MCF 10A (cell line): ENCODE measurements at places on chromosomes 5 and 9. TPM values are rescaled to one million over a fixed set of nuclear protein-coding genes. Genes with fewer than 3 reads are reported as not detected.

DNA sequence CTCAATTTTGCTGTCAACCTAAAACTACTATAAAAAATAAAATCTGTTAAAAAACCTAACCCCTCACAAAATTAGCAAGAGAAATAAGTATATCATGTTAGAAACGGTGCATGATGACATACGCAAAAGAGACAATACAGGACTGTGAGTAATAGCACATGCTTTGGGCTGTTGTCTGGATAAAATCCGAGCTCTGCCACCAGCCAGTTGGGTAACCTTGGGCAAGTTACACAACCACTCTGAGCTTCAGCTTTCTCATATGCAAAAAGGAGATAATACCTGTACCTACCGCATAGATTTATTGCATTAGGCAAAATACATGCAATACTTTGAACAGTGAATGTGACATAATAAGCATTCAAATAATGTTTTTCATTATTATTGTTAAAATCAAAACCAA is 481.7 kb downstream of the TLE1 start:
- DNase-seq = peak; percentile 83

GRCh38 chr5:132770476-132771159 is 6.4 kb downstream of the SEPTIN8 start:
- no peak for DNase-seq

GRCh38 chr9:112093870-112094216 is 81.3 kb downstream of the SUSD1 start:
- DNase-seq = no peak

GRCh38 chr5:132397224-132397623 is 27.7 kb downstream of the SLC22A5 start:
- DNase-seq = no peak

GRCh38 chr9:22035591-22036011 is 26.5 kb upstream of the CDKN2B start:
- no peak for DNase-seq

DNA sequence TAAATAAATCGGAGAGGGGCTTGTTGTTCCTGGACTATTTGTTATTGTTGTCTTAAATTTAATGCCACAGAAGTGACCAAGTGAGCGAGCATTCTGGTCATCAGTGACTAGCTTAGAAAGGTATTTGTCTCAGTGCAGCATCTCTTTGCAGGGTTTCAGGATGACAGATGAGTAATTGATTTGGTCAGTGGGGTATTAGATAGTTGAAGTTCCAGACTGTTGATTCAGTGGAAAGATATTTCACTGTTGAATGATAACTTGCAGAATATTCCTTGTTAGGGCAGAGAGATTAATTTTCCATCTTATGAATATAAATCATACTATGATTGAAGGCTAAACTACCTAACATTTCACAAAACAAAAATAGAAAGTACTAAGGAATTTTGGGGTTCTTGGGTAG is 122.4 kb downstream of the TRIO start:
- peak; percentile 54 for DNase-seq

- DNase-seq = peak; percentile 34
Observed at GRCh38 chr9:34374905-34375552, 1.7 kb downstream of the MYORG start.

GRCh38 chr9:105157171-105157583 is 87.3 kb upstream of the SLC44A1 start:
- DNase-seq = peak; percentile 67

GRCh38 chr5:133294380-133294779 is 242.6 kb downstream of the HSPA4 start:
- DNase-seq = no peak

- DNase-seq = peak; percentile 77
Observed at GRCh38 chr5:14105718-14106410, 37.3 kb upstream of the TRIO start.

GRCh38 chr5:140258016-140258415 is 44.9 kb downstream of the PFDN1 start:
- no peak for DNase-seq

DNA sequence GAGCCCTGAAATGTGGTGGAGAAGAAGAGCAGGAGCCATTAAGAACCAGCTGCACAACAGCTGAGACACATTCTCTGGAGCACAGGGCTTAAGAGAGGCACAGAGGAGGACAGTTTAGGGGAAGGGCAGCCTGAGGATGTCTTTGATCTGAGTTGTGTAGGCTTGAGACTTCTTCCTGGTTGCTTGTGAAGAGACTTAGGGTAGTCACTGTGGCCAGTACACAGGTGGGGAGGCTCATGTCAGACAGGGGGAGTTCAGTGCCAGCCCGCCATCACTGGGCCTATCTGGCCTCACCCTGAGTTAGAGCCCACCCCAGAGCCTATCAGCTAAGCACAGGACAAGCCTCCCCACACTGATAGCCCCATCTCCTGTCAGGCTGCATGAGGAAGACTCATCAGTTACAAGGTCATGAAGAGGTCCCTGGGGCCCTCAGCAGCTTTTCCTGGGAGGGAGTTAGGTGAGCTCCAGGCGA is 19.8 kb downstream of the SLC22A4 start:
- DNase-seq = no peak

GRCh38 chr9:77975036-77975435 is 56.6 kb downstream of the GNAQ start:
- no peak for DNase-seq

DNA sequence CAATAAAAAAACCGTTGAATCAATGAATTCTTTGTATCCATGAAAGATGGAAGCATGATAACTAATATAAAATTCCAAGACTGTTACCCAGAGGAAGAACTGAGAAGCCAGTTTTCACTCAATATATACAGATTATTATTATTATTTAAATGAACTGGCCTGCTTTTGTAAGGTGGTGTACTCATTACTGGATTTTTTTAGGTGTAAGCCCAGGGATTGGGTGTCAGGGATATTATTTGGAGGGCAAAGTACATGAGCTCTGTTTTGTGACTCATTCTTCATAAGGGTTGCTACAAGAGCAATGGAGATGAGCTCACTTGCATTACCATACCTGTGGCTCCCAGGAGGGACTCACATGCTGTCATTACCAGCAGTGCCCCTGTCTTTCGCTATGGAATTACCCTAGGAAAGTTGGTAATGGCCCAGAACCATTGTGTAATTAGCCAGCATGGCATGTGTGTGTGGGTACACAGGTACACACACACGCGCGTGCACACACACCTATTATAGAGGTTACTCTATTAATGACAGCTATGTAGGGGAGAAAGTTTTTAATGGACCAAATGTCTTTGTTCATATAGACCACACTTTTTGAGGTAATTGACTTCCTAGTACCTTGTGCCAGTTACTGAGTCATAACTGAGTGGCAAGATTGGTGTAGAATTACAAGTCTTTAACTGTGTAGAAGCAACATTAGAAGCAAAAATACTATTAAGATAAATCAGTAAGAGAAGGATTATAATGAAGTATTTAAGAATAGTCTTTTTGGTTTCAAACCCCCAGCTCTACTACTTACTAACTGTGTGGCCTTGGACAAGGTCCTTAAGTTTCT is 143.4 kb downstream of the GDNF start:
- peak; percentile 74 for DNase-seq

DNA sequence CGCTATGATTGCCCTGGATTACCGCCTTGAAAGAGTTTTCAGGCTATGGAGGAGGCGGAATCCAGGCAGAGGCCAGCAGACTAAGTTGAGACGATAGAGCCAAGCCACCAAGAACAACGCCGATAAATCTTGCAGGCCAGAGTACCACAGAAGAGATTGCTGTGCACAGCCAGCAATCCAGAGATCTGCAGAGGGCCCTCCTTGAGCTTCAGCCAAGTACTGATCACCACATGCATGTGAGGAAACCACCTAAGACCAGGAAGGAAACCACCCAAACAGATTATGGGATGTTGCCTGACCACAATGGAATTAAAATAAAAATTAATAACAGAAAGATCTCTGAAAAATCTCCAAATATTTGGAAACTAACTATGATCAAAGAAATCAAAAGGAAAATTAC is 74.9 kb downstream of the GCNT4 start:
- DNase-seq = no peak

GRCh38 chr5:10355071-10355889 is 1.8 kb downstream of the MARCHF6 start:
- peak; percentile 52 for DNase-seq

DNA sequence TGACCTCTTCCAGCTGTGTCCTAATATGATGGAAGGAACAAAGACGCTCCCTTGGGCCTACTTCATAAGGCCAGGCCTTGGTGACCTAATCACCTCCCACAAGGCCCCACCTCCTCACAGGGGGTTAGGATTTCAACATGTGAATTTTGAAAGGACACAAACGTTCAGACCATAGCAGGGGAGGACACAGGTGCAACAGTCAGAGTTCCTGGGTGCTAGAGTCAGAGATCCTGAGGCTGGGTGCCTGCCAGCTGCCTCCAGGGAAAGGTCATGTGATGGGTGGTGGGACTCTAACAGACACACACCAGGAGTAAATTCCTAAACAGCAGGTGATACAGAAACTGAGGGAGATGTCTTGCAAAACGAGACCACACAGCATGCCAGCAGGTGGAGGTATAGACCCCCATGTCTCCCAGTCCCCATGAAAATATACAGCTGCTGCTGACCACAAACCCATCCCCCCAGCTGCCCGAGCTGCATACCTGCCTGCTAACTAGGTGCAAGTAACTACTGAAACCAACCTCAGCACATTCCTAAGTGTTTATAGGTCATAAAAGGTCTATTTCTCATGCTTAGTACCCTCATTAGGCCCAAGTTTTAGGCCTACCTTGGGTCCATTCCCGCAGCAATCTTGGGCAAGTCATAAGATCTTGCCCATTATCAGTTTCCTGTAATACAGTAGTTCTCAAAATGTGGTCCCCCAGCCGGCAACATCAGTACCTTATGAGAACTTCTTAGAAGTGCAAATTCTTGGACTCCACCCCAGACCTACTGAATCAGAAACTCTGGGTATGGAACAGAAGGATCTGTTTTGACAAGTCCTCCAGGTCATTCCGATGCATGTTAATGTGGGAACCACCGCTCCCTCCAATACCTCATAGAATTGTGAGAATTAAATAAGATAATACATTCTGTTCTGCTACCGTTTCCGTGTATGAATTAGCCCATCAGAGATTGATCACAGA is 245.3 kb downstream of the ENC1 start:
- DNase-seq = peak; percentile 86

- DNase-seq = peak; percentile 93
Observed at GRCh38 chr9:91131433-91131839, 230.3 kb downstream of the AUH start.

DNA sequence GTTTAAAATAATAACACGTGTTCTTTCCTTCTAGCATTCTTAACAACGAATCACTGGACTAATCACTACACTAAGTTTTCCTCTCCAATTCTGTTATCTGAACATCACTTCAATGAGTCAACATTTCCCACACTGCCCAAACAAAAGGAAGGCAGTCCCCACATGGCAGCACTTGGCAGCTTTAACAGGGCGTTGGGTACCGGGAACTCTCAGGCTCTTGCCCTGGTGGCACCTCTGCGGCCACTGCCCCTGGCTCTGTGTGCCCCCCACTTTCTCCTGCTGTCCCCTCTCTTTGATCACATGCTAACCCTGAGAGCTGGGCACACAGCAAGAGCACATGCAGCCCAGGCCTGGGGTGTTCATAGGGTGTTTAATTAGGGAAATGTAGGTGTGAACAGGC is 15.7 kb downstream of the SLC6A3 start:
- no peak for DNase-seq

DNA sequence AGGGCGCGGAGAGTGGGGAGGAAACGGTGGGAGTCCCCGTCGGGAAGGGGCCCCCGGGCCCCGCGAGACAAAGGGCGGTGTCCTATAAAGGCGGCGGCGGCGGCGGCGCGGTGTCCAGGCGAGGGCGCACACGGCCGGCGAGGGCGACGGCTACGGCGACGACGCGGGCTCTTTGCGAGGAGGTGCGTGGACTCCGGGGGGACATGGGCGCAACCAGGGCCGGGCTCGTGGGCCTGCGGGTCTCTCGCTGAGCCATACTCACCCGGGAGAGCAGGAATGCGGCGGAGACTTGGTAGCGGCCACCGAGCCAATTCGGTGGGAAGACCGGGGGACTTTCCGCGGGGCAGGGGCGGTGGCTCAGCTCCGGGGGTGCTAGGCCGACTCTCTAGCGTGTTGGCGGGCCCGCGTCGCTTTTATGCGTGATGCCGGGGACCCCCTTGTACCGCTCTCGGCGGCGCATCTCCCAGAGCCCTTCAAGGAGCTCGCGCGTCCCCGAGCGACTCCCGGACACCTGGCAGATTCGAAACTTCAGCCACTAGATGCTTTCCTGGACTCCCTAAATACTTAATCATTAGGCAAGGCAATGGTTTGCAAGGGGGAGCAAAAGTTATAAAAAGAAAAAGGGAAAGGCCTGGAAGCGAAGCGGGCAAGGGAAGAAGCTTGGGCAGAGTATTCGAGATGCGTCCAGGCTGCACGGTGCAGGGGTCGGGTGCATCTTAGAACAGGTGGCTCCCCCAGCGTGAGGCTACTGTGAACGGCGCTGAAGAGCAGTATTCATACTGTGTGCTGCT is 5.9 kb upstream of the TAL2 start:
- DNase-seq = peak; percentile 33

GRCh38 chr5:107867266-107867665 is 196.5 kb upstream of the EFNA5 start:
- no peak for DNase-seq

GRCh38 chr5:99076723-99077640 is 148.2 kb upstream of the CHD1 start:
- DNase-seq = no peak

RNF180 gene
- total RNA-seq = 6.0 and 7.4 TPM in 2 replicates

RNF145 gene
- total RNA-seq = 122 and 157 TPM in 2 replicates

DOCK2 gene
- total RNA-seq = 0.39 and 0.42 TPM in 2 replicates

CARTPT gene
- not detected in 2 replicates for total RNA-seq

CYLC2 gene
- not detected in 2 replicates for total RNA-seq

TEX10 gene
- 37.0 and 38.2 TPM in 2 replicates for total RNA-seq
